GM20000 (cell line): ENCODE measurements at places on chromosomes 12 and 14.

- DNase-seq, result no peak
Measured at GRCh38 chr14:32397861-32398640, 69.0 kb downstream of the AKAP6 start.

- no peak for DNase-seq
Measured at GRCh38 chr14:95402578-95402977, 82.9 kb upstream of the CLMN start.

- DNase-seq, result peak; percentile 4
Measured at GRCh38 chr14:31357279-31357678, 63.1 kb downstream of the HEATR5A start.

DNA sequence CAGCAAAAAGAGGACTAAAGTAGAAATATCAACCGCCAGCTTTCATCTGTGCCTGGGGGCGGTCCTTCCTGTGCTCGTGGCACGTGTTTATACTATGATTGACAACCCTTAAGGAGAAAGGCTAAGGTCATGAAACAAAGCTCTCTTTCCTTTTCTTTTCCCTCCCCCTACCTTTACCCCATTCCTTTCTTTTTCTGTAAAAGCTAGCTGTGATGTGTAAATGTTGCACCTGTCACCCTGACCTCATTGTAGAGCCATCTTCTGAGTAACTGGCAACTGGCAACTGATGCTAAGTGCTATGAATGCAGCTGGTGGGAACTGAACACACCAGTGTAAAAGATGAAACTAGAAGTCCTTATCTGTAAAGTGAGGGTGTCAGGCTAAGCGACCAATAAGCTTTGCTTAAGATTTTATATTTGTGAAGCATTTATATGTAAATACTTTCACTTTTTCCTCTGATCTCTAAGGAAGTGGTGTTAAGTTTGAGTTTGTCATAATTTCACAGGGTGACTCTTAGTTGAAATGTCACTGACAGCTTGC is 102.8 kb upstream of the BCAT1 start:
- peak; percentile 44 for DNase-seq

- no peak for DNase-seq
Measured at GRCh38 chr14:100856056-100856950, 30.4 kb downstream of the MEG3 start.

DNA sequence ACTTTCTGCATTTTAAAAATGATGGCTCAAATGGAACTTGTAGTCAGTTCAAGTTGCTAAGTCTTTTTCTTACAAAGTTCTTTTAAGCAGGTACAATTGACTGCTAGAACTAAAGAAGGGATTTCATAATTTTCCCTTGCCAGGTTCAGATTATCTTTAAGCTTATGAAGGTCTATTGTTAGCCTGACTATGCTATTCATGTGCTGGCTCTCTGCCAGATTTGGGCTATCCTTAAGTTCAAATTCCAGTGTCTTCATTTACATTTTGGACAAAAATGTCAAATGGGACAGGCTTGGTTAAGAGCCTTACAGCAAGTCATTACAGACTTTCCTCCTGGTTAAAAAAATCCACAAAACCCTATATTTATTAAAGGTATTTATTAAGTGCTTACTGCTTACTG is 42.3 kb downstream of the INSM2 start:
- DNase-seq, result no peak

DNA sequence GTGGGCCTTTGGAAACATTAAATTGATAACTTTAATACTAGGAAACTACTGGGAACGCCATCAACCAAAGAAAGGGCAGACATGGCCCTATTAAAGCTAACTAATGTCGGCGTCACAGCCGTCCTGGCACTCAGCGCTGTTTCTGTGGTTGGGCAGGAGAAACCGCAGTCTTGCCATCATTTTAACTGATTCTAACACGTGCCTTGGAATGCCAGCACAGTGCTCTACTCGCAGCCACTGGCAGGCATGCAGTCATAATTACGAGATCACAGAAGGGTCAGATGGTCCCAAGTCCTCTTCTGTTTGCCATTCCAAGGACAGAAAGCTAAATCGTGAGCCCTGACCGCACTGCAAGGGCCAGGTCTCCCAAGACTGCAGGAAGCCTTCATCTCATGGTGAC is 75.2 kb downstream of the RIMBP2 start:
- no peak for DNase-seq

DNA sequence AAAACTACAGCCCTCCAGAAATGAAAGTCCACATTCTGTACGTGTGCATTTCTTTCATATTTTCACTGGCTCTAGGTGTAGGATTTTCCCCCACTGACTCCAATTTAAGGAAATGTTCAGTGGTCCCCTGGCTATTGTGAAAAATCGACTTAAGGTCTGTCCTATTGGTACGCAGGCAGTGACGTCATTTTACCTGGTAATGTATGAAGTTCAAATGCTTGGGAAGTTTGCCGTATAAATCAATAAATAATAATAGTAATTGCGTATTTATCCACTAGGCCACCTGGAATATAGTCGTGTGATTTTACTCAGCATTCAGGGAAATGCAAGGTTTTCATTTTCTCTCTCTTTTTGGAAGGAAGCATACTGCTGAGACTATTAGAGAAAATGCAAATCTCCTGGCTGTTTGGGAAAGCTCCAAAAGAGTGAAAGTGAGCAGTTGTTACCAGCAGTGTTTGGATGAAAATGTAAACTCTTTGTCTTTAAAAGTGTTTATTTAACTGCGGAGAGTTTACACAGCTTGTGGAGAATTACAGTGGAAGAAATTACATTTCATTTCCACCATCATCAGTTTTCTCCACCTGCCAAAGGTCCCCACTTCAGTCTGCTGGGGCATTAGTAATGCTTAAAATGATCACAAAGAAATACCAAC is 107.0 kb downstream of the EXOC5 start:
- no peak for DNase-seq

DNA sequence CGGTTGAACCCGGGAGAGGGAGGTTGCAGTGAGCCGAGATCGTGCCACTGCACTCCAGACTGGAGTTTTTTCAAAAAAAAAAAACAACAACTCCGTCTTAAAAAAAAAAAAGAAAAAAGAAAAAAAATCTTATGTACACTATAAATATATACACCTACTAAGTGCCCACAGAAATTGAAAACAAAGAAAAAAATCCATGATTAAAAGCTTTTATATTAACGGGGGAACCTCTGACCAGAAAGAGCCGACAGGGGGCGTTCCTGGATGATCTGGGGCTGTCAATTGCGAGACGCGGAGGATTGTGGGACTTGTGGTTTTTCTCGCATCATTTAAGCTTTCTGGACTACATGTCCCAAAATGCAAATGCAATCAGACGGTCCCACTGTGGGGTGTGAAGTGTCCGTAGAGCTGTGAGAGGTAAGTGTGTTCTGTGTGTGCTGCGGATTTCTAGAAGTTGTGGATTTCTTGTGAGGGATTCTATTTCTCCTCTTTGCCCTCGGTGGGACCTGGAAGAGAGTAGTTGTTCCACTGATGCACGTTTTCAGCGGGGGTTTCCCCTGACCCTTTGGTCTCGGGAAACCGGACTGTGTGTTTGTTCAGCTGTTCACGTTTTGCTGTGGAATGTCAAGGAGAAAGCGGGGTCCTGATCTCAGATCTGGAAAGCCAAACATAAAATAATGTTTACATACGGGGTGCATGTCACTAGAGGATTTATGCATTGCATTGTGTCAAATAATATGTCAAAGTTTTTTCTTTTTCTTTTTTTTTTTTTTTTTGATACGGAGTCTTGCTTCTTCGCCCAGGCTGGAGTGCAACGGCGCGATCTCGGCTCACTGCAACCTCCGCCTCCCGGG is at the start of gene SIRT4:
SIRT4 (plus strand) TSS at position 360 of the 854 bp plus-strand sequence. CDS start 1,241 bp downstream, outside the sequence.
- peak; percentile 89 for DNase-seq

GRCh38 chr14:24978862-24979724 is 70.9 kb downstream of the STXBP6 start:
- peak; percentile 23 for DNase-seq

DNA sequence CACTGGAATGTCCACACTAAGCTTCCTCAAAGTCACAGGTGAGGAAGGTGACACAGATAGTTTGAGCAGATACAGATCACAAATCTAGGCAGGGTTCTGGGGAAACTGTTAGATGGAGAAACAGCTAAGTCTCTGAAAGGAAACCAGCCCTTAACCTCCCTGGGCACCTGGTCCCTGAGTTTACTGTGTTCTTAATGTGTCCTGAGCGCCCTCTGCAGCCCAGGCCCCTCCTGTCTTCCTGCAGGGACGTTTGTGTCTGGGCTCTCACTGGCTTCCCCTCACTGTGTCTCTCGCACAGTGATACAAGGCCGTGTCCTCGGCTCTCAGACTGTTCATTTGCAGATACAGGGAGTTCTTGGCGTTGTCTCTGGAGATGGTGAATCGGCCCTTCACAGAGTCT is 684.3 kb downstream of the TMEM121 start:
- DNase-seq, result peak; percentile 8

DNA sequence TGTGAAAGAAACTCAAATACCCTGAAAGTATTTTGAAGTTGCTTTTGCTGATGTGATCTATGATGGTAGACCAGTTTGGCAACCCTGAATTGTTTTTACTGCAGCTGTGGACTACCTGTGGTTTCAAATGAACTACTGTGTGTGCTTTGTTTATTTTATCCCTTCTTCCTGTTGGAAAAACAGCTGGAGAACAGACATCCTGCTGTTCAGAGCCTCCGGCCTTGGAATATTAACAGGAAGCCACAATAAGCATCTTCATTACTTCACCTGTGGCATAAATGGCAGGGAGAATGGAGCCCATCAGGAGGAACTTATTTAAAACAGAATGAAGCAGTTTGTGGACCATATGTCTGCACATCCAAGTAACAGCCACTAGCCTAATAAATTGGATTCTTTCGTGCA is 104.8 kb downstream of the DUSP6 start:
- no peak for DNase-seq

- no peak for DNase-seq
Measured at GRCh38 chr12:56046027-56046780, 4.5 kb downstream of the RPS26 start.

DNA sequence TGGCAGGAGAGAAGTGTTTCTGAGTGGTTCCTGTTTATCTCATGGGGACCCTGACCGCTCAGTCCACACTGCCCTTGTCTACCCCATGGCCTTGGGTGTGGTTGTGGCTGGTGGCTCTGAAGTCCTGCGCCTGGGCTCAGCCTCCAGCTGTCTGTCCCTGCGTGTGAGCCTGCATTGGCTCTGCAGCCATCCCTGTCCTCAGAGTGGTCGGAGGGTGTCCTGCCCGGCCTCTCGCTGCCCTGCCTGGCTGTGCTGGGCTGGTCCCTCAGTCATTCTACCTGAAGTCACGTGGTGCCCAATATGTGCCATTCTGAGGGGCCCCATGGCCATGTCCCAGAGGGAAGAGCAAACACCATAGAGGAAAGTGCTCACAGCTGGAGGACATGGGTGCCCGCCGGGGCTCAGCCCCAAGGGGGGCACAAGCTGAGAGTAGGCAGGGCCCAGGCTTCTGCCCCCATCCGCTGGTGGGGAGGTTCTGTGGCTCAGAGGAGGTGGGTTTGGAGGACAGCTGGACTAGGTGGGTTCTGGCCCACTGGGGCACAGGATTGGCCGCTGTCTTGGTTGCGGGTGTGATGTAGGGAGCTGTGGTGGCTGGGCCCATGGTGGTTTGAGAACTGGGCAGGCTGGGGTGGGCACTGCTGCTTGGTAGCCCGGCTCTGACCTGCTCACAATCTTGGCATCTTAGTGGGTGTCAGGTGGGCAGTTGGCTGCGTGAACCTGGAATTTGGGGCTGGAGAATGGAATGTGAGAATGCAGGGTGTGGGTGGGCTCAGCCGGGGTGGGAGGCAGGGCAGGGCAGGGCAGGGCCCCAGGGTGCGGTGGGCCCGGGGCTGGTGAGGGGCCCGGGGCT is 11.6 kb downstream of the TEDC1 start:
- no peak for DNase-seq

DNA sequence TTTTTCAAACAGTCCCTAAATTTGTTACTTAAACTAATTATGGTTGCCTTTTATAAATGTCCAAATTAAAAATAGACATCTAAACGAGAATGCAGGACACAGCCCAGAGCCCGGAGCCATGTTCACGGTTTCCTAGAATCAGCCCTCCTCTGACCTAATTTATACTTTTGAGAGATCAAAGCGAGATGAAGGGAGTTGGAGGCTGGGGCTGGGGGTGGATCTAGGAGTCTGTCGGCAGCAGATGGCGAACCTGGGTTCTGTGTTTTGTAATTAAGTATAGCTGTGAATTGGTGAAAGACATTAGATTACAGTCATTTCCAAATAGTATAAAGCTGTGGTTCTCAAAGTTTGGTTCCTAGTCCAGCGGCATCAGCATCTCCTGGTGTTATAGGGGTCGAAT is 210.1 kb downstream of the SLC41A2 start:
- no peak for DNase-seq

DNA sequence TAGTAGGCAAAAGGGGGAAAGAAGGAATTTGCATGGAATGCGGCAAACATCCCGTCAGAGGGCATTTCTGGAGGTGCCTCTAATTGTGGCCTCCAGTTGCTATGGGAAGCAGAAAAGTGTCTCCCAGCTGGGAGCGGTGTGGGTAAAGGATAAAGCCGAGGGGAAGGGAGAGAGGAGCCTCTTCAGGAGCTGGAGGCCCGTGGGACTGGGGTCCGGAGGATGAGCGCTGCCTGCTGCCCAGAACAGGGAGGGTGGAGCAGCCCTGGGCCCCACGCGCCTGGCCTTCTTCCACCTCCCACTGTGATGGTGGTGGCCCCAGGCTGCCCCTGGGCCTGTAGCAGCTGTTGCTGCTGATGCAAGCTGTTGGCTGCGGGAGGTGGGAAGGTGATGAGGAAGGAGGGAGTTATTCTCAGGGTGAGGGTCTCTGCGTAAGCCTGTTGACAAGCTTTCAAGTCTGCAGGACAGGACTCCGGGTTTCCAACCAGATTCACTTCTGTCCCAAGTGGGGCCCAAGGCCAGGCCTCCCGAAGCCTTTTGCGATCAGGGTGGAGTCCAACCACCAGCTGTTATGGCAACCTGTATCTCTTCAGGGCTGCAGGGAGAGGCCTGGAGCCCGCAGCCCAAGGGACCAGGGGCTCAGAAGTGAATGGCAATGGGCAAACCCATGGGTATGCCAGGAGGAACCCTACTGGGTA is 19.1 kb upstream of the PGF start:
- DNase-seq, result no peak

GRCh38 chr12:550473-551260 is 90.9 kb downstream of the B4GALNT3 start:
- no peak for DNase-seq

DNA sequence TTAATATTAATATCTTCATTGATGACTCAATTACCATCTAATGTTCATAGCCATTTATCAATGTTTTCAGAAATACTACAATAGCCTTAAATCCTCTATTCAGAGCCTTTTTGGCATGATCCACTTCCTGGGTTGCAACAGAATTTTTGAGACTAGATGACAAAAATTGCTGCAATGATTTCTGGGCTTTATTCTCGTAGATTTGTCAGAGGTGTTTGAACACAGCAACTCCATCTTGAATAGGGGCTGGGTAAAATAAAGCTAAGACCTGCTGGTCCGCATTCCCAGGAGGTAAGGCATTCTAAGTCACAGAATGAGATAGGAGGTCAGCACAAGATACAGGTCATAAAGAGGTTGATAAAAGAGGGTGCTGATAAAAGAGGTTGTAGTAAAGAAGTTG is 165.8 kb upstream of the CNOT2 start:
- no peak for DNase-seq

DNA sequence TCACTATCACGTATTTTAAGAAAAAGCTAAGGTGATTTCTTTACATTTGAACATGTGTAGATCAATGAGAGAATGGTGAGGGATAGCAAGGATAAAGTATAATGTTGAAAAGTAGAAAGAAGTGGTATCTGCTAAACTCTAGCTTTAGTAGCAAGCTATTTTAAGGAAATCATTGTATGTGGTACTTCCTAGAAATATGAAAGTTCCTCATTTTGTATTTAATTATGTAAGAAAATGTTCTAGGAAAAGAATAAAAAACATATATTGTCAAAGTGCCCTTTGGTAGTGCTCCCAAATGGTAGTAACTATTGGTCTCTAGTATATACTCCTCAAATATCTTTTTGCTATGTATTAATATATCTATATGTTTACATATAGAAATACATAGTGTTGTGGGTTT is 35.7 kb downstream of the RAB21 start:
- DNase-seq, result no peak
